ENCODE measurements at places on chromosomes 13 and 19.

DNA sequence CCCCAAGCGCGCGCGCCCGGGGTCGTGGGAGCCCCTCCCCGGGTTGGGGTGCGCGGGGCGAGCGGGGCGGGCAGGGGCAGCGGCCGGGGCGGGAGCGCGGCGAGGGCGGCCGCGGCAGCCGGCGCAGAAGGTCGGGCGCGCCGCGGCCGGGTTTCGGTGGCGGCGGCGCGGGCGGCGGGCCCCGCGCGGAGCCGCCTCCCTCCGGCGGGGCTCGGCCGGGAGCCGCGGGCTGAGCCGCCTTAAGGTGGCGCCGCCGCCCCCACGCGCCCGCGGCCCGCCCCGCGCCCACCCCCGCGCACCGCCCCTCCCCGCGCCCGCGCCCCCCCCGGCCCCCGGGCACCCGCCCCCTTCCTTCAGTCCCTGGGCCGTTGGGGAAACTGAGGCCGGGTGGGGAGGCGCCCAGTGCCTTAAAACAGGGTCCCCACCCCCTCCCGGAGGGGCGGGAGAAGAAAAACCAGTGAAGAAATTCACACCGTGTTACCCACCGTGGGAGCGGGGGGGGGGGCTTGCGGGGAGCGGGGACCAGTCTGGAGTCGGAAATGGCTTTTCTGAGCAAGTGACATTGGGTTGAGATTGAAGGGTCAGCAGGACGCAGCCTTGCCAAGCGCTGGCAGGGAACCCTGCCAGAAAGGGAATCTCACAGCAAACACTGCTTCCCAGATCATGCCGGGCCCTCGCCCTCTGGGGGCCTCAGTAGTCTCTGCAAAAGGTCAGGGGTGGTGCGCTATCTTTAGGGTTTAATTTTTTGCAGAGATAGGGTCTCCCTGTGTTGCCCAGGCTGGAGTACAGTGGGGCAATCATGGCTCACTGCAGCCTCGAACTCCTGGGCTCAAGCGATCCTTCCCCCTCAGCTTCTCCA lies at the start of gene TLE2:
Gene TLE2, minus strand, starts transcription at position 216 of the 859 bp plus-strand sequence. CDS start 376 bp downstream, outside the sequence.
- no peak for DNase-seq

GRCh38 chr19:16316506-16316882 lies 8.1 kb upstream of the KLF2 start:
- no peak for DNase-seq

DNA sequence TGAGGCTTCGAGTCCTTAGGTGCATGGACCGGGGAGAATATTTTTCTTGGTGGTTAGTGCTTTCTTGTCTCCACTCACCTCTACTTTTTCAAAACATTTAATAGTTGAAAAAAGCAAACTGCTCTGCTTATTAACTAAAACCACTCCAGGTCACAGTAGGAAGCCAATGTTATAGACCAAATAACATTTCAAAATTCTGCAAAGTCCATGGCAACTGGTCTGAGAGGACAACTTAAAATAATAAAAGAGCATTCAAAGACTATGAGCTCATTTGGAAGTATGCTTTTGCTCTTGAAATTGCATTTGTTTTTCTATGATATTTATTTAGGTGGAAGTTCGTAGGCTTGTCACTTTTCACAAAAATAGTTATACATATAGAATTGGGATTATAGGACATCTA lies 483.0 kb downstream of the DCT start:
- no peak for DNase-seq

DNA sequence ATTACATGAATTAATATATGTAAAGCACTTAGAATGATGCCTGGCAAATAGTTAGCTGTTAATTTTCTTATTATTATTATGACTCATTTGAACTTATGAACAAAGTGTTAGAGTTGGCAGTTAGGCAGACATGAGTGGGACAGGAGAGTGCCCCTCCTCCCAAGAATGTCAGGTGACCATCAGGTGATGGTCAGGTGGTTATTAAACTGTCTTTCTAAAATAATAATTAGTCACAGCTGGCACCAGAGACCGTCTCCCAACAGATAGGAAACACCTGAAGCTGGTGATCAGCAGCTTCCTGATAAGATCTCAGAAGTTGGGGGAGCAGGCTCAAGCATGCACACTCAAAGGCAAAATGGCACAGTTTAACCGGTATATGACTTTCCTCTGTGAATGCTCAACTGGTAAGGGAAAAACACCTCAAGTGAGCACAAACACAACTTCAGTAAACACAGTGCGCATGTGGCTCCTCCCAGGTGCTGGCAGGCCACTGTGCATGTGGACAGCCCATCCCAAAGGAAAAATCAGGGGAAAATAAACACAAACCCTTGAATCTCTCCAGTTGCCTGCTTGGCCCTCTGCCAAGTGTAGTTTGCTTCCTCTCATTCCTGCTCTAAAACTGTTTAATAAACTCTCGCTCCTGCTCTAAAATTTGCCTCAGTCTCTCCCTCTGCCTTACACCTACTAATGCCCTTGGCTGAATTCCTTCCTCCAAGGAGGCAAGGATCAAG lies 54.0 kb downstream of the FLT1 start:
- no peak for DNase-seq

- DNase-seq, result no peak
These were observed 73.6 kb downstream of the COL4A1 start for GRCh38 chr13:110233181-110233950.

DNA sequence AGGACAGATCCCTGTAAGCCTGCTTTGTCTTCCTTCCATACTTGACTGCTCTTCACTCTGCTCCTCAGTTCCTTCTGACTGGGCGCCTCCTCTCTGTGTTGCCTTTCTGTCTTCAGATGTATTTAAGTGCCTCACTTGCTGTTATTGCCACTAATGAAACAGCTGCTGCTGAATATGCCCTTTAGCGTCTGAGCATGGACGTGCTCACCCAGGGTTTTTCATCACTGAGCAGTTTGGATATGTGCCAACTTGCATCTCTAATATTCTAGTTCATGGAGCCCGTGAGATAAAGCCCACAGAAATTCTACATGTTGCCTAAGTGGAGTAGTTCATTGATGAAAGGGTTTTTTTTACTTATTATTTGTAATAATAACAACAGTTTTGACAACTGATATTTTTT lies 198.2 kb downstream of the MYO16 start:
- no peak for DNase-seq

DNA sequence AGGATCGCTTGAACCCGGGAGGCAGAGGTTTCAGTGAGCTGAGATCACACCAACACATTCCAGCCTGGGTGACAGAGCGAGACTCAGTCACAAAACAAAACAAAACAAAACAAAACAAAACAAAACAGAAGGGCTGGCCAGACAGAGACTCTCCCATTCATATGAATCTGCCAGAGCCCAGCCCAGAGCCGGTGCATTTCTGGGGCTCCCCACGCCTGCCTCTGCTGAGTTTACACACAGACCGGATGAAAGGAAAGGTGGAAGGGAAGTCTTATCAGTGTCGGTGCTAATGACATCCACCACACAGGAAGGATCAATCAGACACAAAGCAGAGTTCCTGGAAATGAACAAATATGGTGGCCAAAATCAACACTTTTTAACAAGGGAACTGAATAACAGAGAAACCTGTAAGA lies 6.8 kb downstream of the TRAPPC6A start:
- DNase-seq, result no peak

DNA sequence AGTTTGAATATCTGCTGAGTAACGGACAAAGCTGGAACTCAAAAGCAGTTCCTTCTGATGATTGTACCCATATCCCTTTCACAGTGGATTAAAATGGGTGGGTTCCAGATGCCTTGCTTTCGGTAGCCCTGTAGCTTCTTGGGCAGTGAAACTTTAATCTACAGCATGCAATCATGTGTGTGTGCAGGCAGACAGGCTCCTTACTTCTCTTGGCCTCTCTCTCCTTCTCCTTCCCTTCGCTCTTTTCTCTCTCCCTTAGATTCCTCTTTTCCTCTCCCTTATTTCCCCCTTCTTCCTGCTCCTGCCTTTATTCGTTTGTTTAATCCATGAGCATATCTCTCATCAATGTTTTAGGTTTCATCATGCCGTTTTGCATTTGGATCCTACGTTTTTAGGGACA lies 8.1 kb downstream of the DGKH start:
- DNase-seq, result no peak

- no peak for DNase-seq
These were observed 114.8 kb downstream of the LRCH1 start for GRCh38 chr13:46667687-46668281.

GRCh38 chr19:29837448-29837981 lies 25.7 kb downstream of the CCNE1 start:
- DNase-seq, result peak; percentile 68

- DNase-seq, result no peak
These were observed 1.2 kb downstream of the NOSIP start for GRCh38 chr19:49579193-49579592.

DNA sequence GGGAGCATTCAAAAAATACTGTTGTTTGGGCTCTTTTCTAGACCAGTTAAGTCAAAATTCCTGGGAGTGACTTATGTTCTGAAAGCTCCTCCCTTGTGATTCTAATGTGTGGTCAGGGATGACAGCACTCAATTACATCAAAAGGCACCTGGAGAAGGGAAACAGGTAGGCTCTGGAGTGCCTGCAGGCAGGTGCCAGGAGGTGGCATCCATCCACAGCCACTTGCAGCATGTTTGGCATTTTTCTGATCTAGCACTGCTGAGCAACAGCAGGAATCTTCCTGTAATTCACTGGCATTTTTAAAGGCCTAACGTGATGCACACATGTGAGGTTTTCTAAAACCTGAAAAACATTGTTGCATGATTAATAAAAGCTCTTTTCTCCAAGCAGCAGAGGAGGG lies 94.6 kb downstream of the CCNA1 start:
- DNase-seq, result no peak

DNA sequence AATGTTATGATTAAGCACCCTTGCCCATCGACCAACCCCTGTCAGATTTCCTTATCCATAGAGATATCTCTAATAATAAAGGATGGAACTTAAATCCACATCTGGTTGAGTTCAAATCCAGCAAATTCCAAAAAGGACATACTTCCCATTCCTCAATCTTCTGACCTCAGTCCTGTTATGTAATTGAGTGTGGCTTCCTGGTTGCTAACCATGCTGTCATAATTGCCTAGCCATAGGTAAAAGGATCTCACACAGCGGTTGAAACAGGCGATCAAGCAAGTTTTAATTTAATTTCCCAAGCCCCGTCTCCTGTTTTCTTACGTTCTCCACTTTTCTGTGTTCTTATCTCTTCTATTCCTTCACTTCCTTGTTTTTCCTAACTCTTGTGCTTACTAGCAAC lies 550.3 kb downstream of the GPC6 start:
- no peak for DNase-seq

GRCh38 chr19:45528744-45529419 lies 21.6 kb downstream of the VASP start:
- DNase-seq, result peak; percentile 44

DNA sequence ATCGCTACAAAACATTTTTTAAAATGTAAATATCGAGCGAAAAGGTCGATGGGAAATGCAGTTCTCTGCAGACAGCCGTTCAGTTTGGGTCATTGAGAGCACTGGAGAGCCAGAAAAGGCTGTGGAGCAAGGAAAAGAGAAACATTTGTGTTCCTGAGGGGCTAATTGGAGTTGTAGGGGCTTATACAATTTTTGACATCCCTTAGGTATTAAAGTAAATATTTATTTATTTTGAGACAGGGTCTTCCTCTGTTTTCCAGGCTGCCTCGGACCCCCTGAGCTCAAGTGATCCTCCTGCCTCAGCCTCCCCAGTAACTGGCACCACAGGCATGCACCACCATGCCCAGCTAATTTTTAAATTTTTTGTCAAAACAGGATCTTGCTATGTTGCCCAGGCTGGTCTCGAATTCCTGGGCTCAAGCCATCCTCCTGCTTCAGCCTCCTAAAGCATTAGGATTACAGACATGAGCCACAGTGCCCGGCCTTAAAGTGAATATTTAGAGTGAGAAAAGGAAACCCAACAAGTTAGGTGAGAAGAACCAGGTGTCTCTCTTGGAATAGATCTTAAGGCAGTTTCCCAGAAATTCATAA lies 825 bp upstream of the YIF1B start:
- DNase-seq, result no peak

DNA sequence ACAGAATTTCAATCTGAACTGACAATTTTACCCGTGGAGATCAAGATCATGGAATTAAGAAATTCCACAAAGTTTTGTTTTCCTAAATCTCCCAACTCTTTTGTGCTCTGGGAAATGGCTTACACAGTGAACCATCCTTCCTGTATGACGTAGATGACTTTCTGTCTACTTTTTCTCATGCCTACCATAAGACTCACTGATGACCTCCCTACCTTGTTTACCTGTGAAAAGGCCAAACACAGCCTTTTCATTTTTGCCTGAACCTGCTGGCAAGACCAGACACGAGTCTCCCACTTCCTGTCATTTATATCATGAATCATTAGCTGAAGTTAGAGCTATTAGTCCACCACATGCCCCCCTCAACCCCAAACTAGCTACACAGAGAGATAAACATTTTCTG lies 4.6 kb upstream of the KBTBD6 start:
- no peak for DNase-seq

- no peak for DNase-seq
These were observed 24.5 kb downstream of the CRYL1 start for GRCh38 chr13:20501120-20501519.

- DNase-seq, result no peak
These were observed 1.1 kb upstream of the KCTD15 start for GRCh38 chr19:33795370-33796163.

GRCh38 chr19:48310227-48310626 lies 15.1 kb upstream of the EMP3 start:
- no peak for DNase-seq

DNA sequence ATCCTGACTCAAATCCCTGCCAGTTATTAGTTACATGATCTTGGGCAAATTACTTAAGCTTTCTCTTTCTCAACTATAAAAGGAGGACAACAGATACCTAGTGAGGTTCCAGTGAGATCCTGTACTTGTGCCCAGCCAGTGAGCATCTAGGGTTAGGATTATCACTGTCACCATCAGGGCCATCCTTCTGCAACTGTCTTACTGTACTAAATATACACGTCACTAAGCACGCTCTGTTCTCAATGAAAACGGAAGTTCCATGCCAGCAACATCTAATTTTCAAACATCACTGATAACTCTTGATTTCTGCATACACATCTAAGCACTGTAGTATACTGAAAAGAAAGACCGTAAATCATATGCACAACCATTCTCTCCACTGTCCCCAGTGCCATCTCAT lies 70.0 kb downstream of the FOXO1 start:
- DNase-seq, result no peak

- no peak for DNase-seq
These were observed 1430.1 kb upstream of the SPRY2 start for GRCh38 chr13:81770868-81771505.

DNA sequence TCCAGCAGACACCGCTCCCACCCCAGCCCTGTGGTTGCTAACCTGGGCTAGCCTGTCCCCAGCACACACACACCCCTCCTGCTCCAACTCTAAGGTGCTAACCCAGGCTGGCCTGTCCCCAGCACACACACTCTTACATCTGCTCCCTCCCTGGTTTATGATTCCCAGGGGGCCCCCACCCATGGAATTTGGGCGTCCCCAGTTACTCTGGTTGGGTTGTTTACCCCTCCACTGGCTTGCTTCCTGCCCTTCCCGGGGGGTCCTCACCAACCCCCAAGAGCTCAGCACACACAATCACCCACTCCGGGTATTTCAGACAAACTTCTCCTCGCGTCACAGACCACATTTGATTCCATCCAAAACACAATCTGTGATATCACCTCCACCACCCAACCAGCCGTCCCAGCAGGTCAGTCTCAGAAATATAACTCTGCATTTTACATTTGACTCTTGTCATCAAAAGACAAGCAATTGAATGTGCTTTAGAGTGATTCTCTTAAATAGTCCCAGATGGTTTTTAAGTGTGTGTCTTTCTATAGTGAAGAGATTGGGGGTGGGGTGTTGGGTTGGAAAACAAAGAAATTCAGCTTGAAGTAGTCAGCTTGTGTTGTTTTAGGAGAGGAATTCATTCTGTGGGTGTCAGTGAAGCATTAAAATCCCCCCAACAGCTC lies 20.1 kb downstream of the COL4A2 start:
- DNase-seq, result no peak

GRCh38 chr19:23403581-23404324 lies 8.5 kb upstream of the ZNF91 start:
- no peak for DNase-seq

All from GM06990 (cell line).